RPMI7951 (cell line): ENCODE measurements at places on chromosomes 11 and 22. TPM values are rescaled to one million over a fixed set of nuclear protein-coding genes. Genes with fewer than 3 reads are reported as not detected.

- peak; percentile 65 for DNase-seq
These were observed 13.9 kb downstream of the DUSP8 start for GRCh38 chr11:1557904-1558774.

DNA sequence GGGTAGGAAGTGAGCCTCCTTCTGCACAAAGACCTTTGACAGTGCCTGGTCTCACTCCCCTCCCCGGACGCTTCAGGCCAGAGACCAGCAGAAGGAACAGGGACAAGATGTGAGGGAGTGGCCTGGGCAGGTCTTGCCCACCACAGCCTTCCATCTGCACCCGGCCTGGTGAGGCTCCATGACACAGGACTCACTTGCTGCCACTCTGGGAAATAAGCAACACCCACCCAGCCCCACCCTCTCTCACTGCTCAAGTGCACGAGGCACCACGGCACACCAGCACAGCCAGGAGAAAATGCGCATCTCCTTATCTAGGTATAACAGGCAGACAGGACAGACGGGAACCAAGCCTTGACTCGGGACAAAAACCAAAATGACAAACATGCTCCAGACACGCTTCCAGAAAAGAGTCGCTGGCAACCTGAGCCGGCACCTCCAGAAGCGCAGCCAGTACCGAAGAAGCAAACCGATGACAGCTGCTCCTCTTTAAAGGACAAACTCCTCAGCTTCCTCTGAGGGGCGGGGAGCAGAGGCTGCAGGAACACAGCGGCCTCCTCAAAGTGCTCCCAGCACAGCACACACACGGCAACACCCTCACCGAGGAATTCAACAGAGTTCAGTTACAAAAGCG is 41.7 kb downstream of the BRD1 start:
- no peak for DNase-seq

DNA sequence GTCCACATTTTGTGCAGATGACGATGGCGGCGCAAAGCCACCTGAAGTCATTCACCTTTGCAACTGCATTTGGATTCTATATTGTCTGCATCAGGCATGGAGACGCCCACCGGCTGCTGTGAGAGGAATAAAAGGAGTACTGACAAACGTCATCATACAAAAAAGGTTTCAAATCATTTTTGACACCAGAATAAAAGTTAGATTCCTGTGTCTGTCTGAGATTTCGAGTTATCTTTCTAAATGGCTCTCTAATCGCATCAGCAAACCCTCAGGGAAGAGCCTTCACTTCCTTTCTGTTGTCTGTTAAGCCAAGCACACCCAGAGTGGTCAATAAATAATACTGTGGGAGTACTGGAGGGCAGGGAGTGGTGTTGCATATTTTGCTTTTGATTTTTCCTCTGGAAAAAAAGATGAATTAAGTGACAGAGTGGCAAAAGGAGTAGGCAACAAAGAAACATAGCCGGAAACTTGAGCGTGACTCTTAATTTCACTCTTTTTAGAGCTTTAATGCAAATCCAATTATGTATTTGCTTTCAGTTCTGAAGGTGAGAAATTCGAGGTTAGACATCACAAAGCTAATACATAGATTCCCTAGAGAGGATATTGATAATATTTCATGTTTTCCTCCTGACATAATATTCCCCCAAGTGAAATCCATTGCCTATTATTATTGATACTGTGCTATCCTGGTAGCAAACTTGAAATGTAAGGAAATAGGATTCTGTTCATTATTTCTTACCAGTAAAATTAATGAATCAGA is 150.8 kb upstream of the MTMR2 start:
- no peak for DNase-seq

DNA sequence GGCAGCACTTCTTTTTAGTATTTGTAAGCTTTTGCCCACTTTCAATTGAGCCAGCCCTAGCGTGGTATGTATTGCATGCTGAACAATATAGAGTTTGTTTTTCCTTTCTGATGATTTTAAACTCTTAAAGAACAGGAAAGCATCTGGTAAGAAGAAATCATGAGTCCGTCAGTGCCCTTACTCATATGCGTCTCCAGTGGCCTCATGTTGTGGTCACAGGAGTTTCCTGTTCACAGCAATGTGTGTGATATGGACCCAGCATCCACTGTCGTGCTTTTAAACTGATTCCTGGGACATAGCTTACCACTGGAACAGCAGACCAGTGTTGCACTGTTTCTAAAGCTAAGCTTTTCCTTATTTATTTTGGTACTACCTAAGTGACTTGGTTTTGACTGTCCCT is 40.1 kb downstream of the BID start:
- peak; percentile 19 for DNase-seq

GRCh38 chr11:12154871-12155668 is 44.7 kb downstream of the MICAL2 start:
- no peak for DNase-seq

Gene LRP5
- total RNA-seq = 0.48 and 0.59 TPM in 2 replicates
